ENCODE measurements at places on chromosomes 4 and X. TPM values are rescaled to one million over a fixed set of nuclear protein-coding genes. Genes with fewer than 3 reads are reported as not detected.

Gene NXF2
- total RNA-seq = not detected

Gene FGF13
- total RNA-seq = not detected

Gene RAI2
- 0.65 TPM for total RNA-seq

Gene USP17L13
- not detected for total RNA-seq

Gene GPR173
- total RNA-seq = not detected

Gene EMD
- 75.9 TPM for total RNA-seq

DNA sequence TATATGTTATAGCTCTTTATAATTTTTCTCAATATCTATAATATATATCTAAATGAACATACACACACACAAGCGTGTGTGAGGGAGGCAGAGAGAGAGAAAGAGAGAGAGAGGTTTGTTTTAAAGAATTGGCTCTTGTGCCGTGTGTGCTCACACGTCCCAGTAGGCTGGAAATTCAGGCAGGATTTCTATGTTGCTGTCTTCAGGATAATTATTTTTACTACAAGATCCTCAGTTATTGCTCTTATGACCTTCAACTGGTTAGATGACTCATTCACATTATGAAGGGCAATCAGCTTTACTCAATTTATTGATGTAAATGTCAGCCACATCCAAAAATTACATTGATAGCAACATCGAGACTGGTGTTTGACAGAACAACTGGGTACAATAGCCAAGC is 1520.7 kb upstream of the PCDH7 start:
- DNase-seq = no peak

- no peak for DNase-seq
Observed at GRCh38 chr4:88138561-88138960, 19.9 kb downstream of the ABCG2 start.

- DNase-seq = no peak
Observed at GRCh38 chrX:69278031-69278687, 112.9 kb upstream of the PJA1 start.

GRCh38 chr4:148112231-148112982 is 329.8 kb downstream of the NR3C2 start:
- DNase-seq = no peak

GRCh38 chr4:10006231-10006600 is 15.1 kb downstream of the SLC2A9 start:
- DNase-seq = no peak

DNA sequence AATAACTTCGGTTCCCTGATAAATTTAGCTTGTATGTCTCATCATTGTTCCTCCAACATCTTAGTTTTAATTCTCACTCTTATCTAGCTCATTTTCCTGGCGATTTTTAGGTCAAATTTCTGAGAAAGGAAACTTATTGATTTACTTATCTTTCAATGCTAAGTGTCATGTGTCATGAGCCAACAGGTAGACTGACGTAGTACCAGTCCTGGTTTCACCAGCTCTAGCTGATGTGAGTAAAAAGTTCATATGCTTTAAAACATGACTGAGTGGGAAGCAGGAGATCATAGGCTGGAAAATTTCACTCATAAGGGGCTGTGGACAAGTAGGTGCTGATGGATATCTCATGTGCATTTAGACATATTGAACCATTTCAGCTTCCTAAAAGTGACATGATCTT is 441.7 kb upstream of the NR3C2 start:
- DNase-seq = no peak

DNA sequence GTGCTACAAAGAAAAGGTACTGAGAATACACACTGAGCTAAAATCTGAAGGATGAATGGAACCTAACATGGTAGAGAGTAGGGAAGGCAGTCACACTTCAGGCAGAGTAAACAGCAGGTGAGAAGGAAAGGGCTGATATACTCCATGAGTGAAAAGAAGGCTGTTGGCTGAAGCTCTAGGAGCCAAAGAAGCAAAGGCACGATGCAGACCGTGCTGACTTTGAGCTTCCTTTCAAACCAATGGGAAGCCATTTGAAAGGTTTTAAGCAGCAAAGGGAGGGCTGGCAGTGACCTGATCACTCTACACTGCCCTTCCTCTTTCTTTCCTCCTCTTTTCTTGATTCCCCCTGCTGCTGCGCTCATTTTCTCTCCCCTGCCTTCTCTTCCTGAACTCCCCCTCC is 66.4 kb downstream of the TMEM154 start:
- DNase-seq = no peak

- no peak for DNase-seq
Observed at GRCh38 chrX:10482261-10482660, 138.1 kb downstream of the MID1 start.

GRCh38 chrX:117138070-117138469 is 675.3 kb upstream of the CT83 start:
- no peak for DNase-seq

DNA sequence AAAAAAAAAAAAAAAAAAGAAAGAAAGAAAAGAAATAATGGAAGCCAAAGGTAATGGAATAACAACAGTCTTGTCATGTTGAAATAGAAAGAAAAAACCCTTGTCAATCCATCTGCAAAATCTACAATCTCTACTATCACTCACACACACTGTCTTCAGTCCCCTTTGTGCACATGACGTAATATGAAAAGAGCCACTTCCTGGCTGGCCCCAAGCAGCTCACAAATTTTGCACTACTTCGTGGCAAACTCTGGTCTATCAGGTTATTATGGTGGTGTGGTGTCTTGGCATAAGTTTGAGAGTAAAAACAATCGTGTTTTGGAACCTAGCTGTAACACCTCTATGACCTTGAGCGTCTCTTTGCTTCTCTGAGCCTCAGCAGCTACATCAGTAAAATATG is 8.3 kb upstream of the AFAP1 start:
- DNase-seq = peak; percentile 46

- DNase-seq = peak; percentile 2
Observed at GRCh38 chrX:33336783-33337182, 125.4 kb upstream of the DMD start.

GRCh38 chrX:84240848-84241565 is 53.0 kb upstream of the RPS6KA6 start:
- DNase-seq = no peak

DNA sequence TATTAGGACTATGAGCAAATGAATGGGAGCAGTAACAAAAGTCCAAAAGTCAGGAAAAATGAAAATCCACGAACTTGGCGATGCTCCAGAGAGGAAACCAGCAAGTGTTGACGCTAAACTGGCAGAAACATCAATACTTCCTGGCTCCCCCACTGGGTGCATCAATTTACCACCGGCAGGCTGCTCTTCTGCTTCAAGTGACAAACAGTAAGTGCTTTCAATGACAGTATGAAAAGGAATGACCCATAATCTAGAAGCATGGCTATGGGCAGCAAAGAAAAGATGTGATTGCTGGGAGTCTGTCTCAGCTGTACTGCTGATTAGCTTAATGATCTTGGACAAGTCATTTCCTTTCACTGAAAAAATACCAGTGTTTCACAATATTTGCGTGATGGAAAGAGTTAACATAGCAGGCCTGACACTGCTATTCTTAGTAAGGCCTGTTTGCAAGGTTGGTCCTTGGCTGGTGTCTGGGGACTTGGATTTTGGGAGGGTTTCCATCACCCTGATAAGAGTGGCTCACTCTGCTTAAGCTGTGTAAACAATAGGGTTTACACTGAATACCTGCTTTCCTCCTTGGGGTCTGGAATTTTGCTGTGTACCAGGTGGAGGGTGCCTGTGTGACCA is 8.7 kb downstream of the ATP11C start:
- peak; percentile 8 for DNase-seq

- DNase-seq = no peak
Observed at GRCh38 chr4:81221303-81222081, 6.5 kb upstream of the PRKG2 start.

- no peak for DNase-seq
Observed at GRCh38 chrX:6826856-6827255, 291.9 kb upstream of the VCX3A start.

DNA sequence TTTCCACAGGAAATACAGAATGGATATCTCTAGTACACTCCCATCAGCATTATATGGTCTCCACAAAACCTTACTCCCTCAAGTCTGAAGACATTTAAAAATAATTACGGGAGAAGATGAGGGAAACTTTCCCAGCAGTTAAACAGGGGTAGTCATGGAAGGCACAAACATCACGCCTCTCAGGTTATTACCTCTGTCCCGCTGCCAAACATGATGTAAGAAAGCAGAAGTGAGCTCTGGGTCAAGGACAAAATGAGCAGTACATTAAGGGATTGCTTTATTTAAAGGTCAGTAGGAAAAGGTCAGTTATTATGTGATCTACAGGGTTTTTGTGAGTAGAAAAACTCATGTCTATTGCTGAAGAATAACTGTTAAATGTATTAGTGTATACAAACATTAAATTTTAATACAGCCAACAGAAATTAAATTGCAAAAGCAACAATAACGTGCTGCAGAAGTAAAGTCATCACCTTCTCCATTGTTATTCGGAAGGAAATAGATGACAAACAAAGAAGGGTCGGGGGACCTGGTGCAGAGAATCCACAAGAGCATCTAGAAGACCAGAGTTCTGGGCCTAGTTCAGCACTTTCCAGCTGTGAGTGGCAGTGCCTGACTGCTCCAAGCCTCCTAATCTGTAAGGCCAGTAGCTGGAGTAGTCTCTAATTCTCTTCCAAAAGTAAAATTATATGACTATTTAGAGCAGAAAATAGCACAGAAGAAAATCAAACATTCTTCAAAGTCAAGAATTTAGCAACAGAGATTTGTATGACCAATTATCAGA is 171.2 kb downstream of the PPP3CA start:
- DNase-seq = no peak

DNA sequence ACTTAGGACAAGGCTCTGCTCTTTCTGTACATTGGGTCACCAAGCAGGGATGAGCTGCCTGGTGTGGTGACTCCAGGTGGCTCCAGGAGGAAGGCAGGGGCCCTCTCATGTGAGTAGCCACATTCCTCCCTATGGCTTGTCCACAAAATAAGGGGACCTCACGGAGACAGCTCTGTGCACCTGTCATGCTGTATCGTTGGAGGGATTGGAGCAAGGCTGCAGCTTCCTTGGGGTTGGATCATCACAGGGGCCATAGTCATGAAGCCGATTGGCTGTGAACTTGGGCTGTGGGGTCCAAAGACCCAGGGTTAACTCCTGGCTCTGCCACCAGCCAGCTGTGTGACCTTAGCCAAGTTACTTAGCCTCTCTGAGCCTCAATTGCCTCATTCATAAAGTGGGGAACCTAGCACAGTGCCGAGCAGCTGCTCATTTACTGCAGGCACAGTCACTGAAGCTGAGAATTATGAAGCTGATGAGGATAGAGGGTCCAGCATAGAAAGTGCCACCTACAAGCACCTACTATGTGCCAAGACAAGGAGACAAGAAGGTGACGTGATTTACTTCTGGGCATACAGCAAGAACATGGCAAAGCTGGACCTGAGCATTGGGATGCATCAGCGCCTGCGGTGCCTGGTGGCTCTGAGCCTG is 11.8 kb upstream of the KIAA0232 start:
- no peak for DNase-seq

- no peak for DNase-seq
Observed at GRCh38 chr4:31089815-31090214, 369.6 kb downstream of the PCDH7 start.

- DNase-seq = no peak
Observed at GRCh38 chrX:115093191-115093590, 75.8 kb upstream of the IL13RA2 start.

- DNase-seq = no peak
Observed at GRCh38 chr4:168794881-168795280, 215.2 kb downstream of the CBR4 start.
